ENCODE measurements at places on chromosomes 2 and 18.

DNA sequence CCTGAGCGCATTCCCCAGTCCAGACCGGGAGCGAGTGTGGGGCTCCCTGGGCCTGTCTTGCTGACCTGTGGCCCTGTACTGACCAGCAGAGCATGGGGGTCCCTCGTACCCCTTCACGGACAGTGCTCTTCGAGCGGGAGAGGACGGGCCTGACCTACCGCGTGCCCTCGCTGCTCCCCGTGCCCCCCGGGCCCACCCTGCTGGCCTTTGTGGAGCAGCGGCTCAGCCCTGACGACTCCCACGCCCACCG lies 5.3 kb downstream of the NEU4 start:
- no peak for DNase-seq

DNA sequence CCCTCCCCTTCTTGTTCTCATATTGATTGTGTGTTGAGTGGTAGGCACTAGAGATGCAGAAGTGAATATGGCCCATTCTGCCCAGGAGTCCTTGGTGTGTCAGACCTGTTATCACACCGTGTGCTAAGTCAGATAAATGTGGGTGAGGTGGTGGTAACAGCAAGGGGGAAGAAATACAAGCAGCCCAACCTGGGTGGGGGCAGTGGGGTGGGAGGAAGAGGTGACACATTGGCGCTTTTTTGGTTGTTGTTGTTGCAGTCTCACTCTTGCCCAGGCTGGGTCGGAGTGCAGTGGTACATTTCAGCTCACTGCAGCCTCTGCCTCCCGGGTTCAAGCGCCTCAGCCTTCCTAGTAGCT lies 12.8 kb downstream of the B3GNT2 start:
- DNase-seq: no peak

- DNase-seq: no peak
Observed at GRCh38 chr18:76454418-76454817, 40.6 kb downstream of the ZNF516 start.

- no peak for DNase-seq
Observed at GRCh38 chr2:67604360-67604759, 207.2 kb downstream of the ETAA1 start.

DNA sequence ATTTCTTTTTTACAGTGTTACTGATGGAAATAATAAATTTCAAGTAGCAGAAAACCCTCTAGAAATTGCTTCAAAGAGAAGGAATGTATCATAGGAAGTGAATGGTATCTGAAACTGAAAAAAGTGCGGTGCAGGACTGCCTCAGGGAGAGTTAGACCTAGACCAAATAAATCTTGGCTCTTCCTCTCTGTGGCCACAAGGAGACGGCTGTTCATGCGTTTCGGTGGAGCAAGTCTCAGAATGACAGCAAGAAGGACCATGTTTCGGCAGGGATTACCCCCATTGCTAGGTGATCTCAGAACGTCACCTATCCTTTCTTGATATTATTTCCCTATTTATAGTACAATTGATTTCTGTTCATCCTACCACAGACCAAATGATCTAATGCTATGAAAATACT lies 522.3 kb downstream of the SOX11 start:
- DNase-seq: no peak

- DNase-seq: no peak
Observed at GRCh38 chr2:176614930-176615329, 345.7 kb downstream of the MTX2 start.

DNA sequence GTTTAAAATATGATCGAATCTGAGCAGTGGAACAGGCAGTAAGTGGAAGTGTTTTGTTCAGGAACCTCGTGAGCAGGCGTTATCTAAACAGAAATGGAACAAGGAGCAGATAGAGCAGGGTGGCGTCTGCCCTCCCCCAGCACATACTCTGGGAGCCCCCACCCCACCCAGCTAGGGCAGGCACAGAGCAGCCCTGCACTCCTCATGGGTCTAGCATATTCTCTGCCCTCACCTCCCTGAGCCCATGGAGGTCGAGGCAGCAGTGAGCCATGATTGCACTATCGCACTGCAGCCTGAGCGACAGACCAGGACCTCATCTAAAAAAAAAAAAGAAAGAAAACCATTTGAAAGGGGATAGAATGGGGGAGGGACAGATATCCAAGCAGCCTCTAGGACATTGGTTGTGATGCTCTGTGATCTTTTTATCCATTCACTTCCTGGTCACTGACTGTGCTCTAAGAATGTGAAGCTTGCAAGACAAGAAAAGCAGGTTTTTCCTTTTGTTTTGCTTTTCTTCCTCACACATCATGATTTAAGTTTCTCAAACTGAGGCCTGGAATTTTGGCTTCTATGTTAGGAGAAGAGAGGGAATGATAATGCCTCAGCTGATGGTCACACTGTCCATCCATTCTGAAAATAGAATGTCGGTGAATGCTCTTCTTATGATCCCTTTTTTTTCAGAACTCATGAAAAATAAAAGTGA lies 3.1 kb downstream of the MLPH start:
- DNase-seq: no peak
